ENCODE measurements at places on chromosomes 12 and 14.

DNA sequence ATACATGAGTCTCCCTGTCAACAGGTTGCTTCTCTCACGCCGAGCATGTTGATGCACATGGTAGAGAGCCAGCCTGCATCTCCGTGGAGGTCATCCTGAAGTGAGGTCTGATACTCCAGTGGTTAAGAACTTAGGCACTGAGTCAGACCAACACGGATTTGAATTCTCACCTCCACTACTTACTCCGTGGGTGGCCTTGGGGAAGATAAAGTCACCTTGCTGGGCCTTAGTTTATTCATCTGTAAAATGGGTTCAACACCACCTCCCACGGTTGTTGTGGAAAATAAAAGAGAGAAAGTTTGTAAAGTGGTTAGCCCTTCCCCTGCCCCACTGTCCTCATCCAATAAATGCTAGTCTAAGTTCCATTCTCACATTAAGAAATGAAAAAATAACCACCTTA lies 408.9 kb downstream of the MED13L start:
- no peak for DNase-seq

GRCh38 chr12:60106214-60106613 lies 510.4 kb downstream of the SLC16A7 start:
- DNase-seq: no peak

- no peak for DNase-seq
These were observed 54.8 kb downstream of the BMAL2 start for GRCh38 chr12:27387473-27387872.

DNA sequence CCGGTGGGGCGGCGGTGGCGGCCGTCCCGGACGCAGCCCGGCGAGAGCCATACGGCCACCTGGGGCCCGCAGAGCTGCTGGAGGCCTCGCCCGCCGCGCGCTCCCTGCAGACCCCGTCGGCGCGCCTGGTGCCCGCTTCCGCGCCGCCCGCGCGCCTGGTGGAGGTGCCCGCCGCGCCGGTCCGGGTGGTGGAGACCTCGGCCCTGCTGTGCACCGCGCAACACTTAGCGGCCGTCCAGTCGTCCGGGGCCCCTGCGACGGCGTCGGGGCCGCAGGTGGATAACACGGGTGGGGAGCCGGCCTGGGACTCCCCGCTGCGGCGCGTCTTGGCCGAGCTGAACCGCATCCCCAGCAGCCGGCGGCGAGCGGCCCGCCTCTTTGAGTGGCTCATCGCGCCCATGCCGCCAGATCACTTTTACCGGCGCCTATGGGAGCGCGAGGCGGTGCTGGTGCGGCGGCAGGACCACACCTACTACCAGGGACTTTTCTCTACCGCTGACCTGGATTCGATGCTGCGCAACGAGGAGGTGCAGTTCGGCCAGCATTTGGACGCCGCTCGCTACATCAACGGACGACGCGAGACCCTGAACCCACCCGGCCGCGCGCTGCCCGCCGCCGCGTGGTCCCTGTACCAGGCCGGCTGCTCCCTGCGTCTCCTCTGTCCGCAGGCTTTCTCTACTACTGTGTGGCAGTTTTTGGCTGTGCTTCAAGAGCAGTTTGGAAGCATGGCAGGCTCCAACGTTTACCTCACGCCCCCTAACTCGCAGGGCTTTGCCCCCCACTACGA lies 716 bp downstream of the RIOX1 start:
- peak; percentile 10 for DNase-seq

- DNase-seq: no peak
These were observed 14.1 kb downstream of the CLEC7A start for GRCh38 chr12:10115890-10116289.

- no peak for DNase-seq
These were observed 58.7 kb upstream of the BEGAIN start for GRCh38 chr14:100645982-100646314.

DNA sequence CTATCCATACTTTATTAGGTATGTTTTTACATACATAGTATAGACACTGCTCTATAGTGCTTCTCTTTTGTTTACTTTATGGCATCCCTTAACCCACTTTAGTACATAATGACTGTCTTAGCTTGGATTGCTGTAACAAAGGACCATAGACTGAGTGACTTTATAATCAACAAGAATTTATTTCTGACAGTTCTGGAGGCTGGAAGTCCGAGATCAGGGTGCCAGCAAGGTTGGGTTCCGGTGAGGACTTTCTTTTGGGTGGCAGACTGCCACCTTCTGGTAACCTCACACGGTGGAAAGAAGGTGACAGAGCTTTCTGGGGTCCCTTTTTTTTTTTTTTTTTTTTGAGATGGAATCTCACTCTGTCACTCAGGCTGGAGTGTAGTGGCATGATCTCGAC lies 48.6 kb upstream of the PPM1H start:
- DNase-seq: no peak

GRCh38 chr12:56998981-56999380 lies 7.4 kb downstream of the ZBTB39 start:
- DNase-seq: no peak

DNA sequence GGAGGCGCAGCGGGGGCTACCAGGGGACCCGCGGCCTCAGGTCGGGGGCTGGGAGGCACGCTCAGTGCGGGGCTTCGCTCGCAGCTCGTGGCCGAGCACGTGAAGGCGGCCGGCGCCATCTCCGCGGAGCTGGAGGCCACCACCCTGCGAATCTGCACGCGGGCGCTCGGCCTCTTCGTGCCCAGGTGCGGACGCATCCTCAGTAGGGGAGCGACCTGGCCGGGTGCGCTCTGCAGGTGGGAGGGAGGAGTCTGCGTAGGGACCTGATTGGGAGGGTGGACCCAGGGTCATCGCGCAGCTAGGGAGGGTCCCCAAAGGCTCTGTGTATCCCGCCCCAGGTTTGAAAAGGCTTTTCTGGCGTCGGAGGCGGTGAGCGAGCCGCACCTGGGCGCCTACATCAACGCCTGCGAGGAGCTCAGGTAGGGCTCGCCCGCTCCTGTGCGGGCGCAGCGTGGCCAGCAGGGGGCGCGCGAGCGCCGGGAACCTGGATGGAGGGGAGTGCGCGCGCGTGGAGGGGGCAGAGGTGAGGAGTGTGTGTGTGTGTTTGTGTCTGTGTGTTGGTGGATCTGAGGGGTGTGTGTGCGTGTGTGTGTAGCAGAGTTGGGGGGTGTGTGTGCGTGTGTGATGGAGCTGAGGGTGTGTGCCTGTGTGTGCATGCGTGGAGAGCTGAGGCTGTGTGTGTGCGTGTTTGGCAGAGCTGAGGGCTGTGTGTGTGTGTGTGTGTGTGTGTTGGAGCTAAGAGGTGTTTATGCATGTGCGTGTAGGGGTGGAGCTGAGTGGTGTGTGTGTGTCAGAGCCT lies 10.3 kb downstream of the EXOC3L4 start:
- DNase-seq: no peak

DNA sequence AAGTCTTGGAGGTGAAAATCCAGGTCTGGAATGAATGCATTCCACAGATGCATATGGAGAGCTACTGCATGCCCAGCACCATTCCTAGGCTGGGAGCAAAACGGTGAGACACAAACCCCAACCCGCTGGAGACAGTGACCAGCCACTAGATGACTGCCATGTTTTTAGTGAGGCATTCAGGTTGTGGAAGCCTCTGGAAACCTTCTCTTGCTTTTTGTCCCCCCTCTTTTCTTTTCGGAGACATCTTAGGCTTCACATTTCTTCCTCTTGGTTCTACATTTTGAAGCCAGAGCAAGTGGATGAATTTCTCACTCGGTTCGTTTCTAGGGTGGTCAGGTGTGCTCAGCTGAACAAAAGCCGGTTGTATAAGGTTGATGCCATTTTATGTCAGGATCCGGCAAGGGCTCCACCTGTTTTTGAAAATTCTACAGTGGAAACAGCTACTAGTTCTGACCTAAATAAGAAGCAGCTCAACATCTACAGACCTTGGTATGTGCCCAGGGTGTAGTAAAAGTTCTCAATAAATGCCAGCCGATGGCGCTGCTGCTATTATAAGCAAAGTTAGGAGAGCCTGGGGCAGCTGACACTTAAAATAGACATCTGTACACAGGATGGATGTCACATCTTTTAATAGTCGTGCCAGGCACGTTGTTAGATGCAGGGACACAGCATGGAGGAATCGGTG lies 1.8 kb upstream of the ZNF839 start:
- DNase-seq: no peak

DNA sequence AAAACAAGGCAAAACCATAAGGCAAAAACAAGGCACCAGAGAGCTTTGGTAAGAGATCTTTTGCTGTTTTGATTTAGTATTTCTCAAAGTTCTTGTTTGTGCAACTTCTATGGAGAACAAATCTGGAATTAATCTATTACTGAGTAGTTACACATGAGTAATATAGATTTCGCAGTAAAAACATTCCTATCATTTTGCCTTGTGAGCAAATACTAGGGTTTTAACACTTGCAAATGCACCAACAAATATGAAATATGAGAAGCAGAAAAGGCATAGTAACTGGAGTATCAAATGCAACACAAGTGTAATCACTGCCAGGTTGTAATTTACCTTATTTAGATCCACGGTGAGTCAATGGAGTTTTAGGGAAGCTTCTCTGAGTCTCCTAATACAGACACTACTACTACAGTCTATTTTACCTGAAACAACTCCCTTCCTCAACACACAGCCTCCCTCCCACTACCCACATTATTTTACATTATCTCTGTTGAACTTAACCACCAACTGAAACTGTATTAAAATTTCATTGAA lies 324.1 kb downstream of the FLRT2 start:
- DNase-seq: no peak

DNA sequence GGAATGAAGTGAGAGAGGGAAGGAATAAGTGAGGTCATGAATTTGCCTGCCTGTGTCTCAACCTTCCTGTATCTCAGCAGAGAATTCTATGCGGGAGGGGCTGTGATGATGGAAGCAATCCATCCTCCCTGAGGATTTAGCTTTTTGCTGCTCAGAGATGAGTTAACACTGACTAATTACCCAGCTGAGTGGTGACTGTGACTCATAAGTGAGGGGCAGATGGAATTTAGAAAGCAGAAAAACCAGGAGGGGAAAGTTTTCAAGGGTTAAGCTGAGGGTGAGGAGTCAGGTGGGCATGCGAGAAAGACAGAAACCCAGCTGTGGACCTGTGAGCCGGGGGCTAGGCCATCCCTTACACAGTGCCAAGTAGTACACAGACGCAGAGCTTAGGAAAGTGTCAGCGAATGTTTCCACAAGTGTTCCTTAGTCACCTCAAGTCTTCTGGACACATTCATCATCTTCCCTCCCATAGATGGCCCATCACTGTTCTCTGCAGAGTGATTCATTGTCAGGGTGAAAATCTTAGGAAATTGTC lies 277.9 kb downstream of the IPO8 start:
- DNase-seq: no peak

DNA sequence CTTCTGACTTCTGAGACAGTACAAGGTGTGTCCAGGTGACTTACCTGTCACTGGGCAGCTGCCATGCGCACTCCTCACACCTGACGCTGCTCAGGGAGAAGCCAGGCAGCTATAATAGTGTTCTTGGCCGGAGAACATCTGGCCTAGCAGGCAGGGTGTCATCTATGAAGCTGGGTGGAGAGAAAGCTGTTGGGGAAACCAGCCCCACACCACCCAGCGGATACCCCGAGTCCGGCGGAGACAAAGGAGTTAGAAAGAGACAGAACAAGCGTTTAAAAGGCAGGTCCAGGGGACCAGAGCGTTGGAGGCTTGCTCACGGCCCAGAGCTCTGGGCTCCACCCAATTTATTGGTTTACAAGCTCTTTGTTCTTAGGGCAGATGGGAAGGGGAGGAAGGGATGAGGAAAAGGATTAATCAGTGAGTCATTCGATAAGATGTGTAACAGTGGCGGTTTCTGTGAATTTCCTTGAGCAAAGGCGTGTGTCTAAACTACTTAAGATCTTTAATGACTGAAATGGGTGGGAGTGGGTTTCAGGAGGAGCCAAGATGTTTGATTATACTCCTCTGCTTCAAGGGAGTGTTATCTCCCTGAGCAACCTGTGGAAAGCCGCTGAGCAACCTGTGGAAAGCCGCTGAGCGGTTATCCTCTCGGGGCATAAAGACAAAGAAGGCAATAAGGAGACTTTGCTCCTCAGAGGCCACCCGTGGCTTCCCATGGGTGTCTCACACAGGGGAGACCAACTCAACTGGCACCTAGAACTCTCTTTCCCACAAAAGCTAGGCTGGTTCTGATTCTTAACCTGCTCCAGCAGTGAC lies at the start of gene GALNT8:
Gene GALNT8, plus strand, starts transcription at position 580 of the 816 bp plus-strand sequence. CDS start 278 bp downstream, outside the sequence.
- DNase-seq: no peak

- peak; percentile 34 for DNase-seq
These were observed 17.6 kb upstream of the EID3 start for GRCh38 chr12:104285740-104286515.

DNA sequence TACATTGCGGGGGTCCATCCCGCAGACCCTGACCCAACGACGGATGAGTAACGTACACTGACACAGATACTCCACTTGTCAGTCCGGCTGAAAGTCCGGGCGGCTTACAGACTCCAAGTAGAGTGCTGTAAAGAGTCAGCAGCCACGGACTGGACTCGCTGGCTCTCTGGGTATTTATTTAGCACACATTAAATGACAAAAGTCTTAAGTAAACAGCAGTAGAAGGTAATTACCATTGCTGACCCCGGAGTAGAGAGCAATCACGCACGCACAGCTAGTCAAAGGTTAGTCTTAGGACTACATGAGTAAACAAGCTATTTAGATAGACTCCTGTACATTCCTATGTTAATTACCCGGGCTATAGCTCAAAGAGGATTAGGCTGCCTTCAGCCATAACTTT lies 780.9 kb downstream of the RPS29 start:
- peak; percentile 1 for DNase-seq

DNA sequence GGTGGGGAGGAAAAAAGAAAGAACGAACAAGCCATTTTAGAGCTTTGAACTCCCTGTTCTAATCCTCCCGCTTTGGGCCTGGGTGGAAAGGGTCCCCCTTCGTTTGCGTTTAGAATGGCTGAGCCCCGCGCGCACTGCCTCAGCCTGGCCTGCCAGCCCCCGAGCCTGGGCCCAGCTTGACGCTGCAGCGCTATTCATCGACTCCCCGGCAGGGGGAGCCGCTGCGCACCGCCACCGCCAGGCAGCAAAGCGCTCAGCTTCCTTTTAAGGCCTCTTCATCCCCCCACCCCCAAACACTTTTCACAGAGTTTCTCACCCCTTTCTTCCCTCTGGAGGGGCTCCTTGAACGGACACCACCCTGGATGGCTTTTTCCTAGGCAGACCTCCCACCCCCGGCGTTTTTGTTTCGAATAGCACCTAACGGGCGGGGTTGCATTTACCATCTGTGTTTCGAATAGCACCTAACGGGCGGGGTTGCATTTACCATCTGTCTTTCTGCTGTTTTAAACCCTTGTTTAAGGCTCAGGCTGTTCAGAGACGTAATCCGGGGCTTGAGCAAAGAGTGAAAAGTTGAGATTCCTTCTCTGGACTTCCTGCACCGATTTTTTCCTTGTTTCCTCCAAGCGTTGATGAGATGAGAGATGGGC lies 56.4 kb upstream of the PIWIL1 start:
- DNase-seq: no peak

- DNase-seq: peak; percentile 71
These were observed 507 bp downstream of the SPTSSA start for GRCh38 chr14:34461334-34462131.

- DNase-seq: no peak
These were observed 59.7 kb downstream of the EP400 start for GRCh38 chr12:132009336-132009859.

DNA sequence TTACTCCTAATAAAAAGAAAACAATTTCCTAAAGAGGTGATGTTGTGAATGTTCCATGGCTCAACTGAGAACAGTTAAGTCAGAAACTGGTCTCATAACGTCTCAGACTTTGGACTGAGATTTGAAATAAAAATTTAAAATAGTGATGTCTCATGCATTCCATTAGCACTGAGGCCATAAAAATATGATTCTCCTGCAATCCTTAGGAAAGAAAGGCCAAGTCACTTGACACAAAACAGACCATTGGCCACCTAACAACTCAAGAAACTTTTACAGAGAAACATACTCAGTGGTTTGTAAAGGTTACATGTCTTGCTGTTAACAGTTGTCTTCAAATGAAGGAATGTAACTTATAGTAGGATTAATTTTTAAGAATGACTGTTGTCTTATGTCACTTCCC lies 58.1 kb downstream of the STAB2 start:
- no peak for DNase-seq

Measured in SHP77 treated with DMSO at 0.1 percent for 48 hours (cell line).